GDM1 (cell line): ENCODE measurements at places on chromosomes 3 and 15.

DNA sequence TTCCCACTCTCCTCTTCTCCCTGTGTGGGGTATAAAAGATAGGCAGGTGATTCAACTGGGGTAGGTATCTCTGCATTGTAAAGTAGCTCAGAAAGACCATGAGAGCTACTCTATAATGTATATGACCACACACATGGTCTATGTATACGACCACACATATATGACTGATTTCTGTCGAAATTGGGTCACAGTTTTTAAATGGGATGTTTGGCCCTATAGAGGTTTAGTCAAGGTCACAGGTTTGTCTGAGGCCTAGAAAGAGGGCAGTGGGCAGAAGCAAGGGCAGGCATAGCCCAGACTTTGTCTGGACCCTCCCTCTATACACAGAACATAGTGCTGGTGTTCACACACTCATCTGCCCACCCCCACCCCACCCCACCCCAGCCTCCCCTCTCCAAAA lies 4.4 kb downstream of the LAMP3 start:
- DNase-seq: no peak

DNA sequence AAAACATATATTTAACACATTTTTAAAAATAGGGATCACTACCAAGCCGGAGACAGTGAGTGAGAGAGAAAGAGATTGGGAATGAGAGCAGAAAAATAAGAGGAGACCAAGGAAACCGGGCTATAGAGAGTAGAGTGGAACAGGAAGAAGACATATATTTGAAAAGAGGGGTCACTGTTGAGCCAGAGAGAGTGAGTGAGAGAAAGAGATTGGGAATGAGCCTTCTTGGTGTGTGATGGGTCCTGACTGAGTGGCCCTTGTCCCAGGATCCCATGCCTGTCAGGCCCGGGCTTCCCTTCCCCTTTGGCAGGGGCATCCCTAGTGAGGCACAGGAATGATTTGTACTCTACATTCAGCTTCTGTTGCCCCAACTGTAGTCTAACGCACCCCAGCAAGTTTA lies 646.6 kb downstream of the NTRK3 start:
- DNase-seq: no peak

GRCh38 chr3:142267269-142267668 lies 41.9 kb upstream of the GK5 start:
- no peak for DNase-seq

- no peak for DNase-seq
Measured at GRCh38 chr3:172972067-172972466, 169.0 kb downstream of the SPATA16 start.

DNA sequence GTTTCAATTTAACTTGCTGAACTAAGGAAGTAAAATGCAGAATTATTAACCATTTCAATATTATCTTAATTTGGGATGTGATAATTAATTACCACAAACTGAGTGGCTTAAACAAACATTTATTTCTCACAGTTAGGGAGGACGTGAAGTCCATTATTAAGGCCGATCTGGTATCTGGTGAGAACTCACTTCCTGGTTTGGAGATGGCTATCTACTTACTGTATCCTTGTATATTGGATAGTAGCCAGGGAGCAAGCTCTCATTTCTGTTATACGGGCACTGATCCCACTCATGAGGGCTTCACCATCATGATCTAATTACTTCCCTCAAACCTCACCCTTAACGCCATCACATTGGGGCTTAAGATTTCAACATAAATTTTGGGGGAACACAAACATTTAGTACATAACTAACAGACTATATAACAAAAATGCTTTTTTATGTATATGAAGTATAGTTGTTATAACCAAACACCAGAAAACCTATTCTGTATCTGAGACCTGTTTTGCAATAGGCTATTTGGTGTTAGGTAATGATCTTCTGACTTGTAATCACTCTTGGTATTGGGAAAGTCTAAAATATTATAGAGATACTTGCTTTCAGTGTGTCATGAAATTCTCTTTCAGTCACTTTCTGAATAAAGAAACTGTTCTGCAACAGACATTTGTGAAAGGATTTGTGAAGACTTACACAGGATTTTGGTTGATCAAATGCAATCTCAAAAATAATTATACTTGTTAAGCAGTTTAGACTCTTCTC lies 4.7 kb upstream of the KPNA4 start:
- DNase-seq: no peak

- no peak for DNase-seq
Measured at GRCh38 chr15:66578286-66578875, 12.6 kb upstream of the LCTL start.

DNA sequence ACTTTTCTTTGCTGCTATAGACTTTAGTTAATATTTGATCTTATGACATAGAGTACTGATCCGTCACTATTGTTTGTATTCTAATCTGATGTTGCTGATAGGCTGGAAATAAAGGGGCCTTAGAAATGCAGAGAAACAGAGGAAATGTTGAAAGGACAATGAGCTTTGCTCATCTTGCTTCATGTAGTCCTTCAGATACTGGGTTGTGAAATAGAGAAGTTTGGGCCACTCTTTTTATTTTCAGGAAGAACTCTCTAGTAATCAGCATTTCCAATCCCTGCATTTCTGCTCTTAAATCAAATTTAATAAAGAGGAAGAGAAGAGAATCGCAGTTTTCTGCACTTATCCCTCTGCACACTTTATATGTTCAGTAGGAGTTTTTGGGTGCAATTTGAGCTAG lies 192.8 kb upstream of the THBS1 start:
- no peak for DNase-seq

GRCh38 chr3:72427624-72428023 lies 420.6 kb downstream of the SHQ1 start:
- DNase-seq: no peak

DNA sequence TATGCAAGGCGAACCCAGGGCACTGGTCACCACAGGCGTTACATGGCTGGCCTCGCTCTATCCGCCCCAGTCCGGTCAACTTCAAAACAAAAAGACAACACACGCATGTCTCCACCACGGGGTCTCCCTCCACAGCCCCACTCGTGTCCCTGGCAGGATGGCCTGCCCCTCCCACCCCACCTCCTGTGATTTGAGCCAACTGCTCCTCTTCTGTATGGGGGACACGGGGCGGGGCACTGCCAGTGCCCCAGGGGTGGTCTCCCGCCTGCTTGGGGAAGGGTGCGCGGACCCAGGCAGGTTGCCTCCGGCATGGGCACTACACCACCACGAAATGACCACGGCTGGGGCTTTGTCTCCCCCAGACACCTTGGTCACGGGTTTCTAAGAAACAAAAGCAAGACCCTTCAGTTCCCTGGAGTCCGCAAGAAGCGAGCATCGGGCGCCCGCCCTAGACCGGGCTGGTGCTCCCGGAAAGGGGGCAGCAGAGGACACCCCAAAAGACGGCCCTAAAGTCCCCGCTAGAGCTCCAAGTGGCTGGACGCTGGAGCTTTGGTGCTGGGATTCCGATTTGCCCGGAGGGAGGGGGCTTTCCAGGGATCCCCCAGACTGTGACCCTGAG lies 219.3 kb upstream of the PRICKLE2 start:
- no peak for DNase-seq

DNA sequence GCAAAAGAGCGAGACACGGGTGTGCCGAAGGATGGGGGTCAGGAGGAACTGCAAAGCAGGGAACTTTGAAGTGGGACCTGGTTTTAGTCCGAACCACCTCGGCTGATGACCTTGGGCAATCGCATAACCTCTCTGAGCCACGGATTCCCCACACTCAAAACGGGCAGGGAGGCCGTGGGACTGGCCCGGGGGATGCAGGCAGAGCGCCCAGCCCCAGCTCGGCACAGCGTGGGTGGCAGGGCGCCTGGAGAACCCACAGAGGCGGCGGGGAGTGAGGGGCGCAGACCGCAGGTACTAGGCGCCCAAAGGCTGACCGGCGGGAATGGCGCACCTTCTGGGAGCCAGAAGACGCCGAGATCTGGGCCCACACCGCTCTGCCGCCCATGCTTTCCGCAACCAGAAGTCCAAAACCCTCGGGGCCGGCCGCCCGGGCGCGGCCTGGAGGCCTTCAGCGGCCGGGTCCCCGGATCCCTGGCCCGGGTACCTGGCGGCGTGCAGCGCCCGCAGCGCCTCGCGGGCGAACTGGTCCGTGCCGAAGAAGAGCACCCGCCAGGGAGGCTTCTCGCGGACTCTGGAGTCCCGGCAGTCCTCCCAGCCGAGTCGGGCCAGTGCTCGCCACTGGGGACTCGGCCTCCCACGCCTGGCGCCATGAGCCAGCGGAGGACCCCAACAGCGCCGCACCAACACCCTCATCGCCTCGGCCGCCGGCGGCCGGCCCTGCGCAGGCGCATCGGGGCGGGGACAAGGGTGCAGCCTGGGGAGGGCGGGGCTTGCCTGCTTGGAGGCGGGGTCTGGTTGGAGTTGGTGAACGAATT lies at the start of gene MTFMT:
TSS of gene MTFMT (minus strand) at position 719 of the 815 bp plus-strand sequence. CDS start at position 693, 26 bp downstream.
- peak; percentile 78 for DNase-seq

GRCh38 chr15:29451201-29451781 lies 181.7 kb upstream of the NSMCE3 start:
- DNase-seq: no peak

GRCh38 chr3:126464997-126465396 lies 10.7 kb downstream of the ZXDC start:
- DNase-seq: no peak

DNA sequence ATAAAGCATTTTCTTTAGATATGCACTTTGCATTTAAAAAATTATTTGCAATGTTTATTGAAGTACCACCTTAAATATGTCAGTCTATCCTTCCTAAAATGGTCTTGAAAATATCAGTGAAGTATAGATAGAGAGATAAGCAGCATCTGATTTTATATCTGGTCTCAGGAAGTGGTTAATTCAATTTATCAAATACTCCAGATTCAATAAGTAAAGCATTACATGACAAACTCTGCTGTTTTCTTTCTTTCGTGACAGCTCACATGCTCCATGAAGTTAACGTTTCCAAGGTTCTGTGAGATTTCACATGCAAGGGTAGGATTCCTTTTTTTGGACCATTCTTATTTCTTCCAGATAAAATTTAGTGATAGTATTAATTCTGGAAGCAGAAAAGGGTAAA lies 775.4 kb upstream of the ROBO1 start:
- no peak for DNase-seq

- no peak for DNase-seq
Measured at GRCh38 chr3:148233403-148233802, 464.3 kb upstream of the AGTR1 start.

DNA sequence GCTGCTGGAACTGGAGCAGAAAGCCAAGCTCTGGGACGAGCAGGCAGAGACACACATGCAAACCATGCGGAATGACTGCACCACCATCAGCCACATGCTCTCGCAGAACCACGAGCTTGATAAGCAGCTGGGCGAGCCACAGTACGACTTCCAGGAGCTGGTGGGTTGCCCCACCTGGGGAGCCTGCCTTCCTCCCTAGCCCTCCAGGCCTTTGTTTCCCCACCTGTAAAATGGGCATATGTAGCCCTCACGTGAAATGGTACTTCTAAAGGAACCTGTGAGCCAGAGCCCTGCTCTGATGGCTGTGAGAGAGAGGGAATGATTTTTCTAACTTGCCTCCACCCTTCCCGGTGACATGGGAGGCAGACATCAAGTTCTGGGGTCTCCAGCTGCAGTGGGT lies 44.6 kb upstream of the GOLGA6B start:
- DNase-seq: no peak

GRCh38 chr3:169147238-169148008 lies 516.1 kb downstream of the MECOM start:
- DNase-seq: no peak

GRCh38 chr3:166510382-166510781 lies 673.2 kb upstream of the BCHE start:
- no peak for DNase-seq

GRCh38 chr3:64667138-64667537 lies 20.7 kb downstream of the ADAMTS9 start:
- DNase-seq: no peak

DNA sequence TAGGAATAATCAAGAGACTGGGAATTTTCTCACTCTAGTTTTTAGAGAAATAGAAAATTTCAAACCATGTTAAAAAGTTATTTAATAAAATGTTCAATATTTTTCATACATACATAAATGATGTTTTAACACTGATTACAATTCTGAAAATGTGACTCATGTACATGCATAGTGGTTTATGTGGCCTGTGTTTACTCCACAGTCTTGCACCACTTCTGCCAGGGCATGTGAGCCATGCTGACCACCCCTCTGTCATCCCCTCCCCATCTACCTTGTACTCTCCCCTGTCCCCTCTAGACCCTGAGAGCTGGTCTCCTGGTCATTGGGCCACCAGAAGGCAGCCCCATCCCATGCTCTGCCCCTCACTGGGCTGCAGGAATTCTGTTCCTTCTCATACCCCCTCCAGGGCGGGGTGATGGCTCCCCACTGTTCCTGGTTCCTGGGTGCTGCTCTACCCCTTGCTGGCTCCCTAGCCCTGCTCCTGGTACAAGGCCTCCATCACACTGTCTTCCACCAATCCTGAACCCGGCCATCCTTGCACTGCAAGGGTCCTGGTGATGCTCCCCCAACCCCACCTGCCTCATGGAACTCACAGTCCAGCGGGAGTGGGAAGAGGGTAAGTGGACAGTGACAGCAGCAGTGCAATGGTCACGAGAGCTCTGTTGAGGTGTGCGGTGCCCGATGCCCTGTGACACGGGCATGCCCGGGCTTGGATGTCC lies 24.2 kb upstream of the SLC41A3 start:
- DNase-seq: no peak

- DNase-seq: no peak
Measured at GRCh38 chr3:141564241-141564640, 77.4 kb downstream of the RASA2 start.

- no peak for DNase-seq
Measured at GRCh38 chr15:47415539-47415971, 301.8 kb upstream of the SEMA6D start.
